ENCODE measurements at places on chromosomes 3 and 15.

DNA sequence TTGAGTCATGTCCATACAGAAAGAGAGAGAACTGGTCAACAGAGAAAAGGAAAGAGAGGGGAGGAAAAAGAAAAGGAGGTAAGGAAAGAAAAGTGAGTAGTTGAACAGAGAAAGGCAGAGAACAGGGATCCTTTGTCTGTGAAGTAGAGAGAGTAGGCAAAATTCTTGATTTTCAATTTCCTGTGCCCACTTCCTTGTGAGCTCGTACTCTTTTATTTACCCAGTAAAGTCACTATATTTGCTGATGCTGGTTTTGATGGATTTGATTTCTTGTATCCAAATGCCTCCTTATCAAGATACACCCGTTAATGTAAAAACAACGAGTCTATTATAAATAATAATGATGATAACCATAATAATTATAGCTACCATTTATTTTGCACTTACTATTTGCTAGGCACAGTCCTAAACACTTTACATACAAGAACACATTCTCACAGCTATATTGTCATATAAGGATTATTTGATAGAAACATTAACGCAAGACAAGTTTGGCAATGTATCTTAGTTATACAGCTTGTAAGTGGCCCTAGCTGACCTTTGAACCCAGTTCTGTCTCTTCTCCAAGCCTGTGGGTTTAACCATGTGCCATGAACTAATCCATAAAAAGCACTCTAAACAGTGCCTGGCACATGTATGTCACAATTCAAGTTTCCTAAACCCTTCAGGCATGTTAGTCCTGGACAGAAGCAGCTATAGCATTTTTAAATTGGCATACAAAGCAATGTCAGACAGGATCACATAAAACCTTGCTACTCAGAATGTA is 6.7 kb upstream of the P2RY1 start:
- DNase-seq = no peak

DNA sequence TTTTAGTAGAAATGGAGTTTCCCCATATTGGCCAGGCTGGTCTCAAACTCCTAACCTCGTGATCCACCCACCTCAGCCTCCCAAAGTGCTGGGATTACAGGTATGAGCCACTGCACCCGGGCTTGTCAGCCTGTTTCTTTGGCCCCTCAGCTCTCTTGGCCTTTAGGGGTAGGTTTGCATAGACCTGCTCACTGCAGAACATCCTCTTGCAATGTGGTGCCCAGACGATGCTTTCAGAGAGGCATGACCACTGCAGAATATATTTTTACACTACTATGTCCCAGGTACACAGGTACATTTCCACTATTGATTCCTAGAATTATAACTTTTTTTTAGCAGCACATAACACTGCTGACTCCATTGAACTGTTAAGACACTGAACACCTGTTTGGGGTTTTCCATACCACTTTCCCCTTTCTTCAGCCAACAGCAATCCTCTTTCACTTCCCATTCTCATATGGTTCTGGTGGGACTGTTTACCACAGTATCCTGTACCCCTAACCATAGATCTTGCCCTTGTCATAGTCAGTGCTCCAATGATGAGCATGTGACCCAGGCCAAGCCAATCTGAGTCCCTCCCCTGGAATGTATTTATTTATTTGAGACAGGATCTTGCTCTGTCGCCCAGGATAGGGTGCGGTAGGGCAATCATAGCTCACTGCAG is 21.1 kb downstream of the CCDC32 start:
- no peak for DNase-seq

DNA sequence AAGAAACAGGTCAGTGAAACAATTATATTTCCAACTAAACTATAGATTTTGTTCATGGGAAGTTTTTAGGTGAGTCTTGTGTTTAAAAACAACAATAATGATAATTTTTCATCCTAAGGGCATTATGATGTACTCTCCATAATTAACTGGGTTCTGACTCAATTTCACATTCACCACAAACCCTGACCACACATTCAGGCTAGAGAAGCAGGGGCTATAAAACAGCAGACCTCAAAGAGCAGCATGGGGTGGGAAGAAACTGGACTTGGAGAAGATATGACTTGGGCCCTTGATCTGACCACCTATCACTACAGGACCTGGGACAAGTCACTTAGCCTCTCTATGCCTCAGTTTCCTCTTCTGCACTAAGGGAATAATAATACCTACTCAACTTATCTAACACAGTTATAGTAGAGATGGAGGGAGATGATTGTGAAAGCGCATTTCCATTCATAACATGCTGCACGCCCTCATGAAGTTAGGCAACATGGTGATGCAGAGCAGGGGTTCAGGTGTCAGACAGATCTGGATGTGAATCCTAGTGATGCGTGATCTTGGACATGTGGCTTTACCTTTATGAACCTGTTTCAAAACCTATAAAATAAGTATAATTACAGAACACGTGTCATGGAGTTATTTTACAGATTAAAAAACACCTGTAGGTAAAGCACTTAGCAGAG is 63.0 kb upstream of the ACP3 start:
- DNase-seq = no peak

- DNase-seq = no peak
These were observed 169.6 kb upstream of the CDIN1 start for GRCh38 chr15:36409819-36410218.

DNA sequence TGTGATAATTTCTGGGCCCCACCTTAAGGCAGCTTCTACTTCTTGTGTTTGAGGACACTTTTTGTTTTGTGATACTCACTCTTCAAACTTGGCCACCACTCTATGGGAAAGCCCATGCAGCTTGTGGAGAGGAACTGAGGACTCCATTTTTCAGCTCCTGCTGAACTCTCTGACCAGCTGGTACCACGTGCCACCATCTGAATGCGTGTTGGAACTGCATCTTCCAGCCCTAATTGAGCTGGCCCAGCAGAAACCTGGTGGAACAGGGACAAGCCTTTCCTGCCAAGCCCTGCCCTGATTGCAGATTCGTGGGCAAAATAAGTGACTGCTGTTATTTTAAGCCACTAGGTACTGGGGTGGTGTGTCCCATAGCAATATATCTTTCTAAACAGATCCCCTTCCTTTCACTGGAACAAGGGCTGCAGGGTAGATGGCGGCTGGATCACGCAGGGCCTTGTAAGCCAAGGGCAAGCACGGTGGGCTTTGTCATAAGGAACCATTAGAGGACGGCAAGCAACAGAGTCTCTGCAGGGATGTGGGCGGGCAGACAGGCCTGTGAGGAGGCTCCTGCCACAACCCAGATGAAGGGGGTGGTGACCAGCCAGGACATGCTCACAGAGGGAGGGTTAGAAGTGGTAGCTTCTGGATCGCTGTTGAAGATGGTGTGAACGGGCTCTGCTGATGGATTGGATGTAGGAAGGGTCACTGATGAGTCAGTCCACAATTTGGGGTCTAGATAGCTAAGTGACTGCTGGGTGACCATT is 9.5 kb downstream of the H1-8 start:
- no peak for DNase-seq

- no peak for DNase-seq
These were observed 1.6 kb downstream of the THRB start for GRCh38 chr3:24492971-24493551.

GRCh38 chr3:156477323-156477722 is 77.6 kb downstream of the SSR3 start:
- DNase-seq = no peak

DNA sequence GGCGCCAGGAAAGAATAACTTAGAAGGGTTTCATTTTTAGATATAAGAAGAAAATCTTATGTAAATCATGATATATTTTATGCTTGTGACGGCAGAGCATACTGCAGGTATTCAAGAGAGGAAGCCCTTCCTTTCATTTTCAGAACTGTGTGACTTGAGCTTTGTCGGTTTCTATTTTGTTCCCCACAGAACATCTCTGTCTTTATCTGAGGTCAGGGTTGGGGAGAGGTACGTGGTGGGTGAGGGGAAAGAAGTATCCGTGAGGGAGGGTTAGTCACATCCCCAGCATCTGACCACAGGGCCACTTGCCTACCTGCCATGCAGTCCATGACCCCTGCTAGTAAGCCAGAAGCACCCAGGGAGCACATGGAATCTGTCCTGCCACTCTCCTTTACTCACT is 126.5 kb downstream of the DGKG start:
- no peak for DNase-seq

GRCh38 chr3:178690571-178690970 is 154.3 kb downstream of the KCNMB2 start:
- no peak for DNase-seq

Measured in D721Med (cell line).